ENCODE measurements at places on chromosomes 5 and 9. TPM values are rescaled to one million over a fixed set of nuclear protein-coding genes. Genes with fewer than 3 reads are reported as not detected.
A peak's percentile ranks its signal among the peaks of the same experiment; 100 is the strongest.

- H3K4me3 ChIP-seq: no peak overlapping the region
- no peaks in the 10 kb centered on the region for H3K27me3 ChIP-seq
- H3K4me1 ChIP-seq: no peaks in the 10 kb centered on the region
- no peak overlapping the region for H3K27ac ChIP-seq
Measured at GRCh38 chr5:95655575-95655974, 9.0 kb downstream of the RFESD start.

DNA sequence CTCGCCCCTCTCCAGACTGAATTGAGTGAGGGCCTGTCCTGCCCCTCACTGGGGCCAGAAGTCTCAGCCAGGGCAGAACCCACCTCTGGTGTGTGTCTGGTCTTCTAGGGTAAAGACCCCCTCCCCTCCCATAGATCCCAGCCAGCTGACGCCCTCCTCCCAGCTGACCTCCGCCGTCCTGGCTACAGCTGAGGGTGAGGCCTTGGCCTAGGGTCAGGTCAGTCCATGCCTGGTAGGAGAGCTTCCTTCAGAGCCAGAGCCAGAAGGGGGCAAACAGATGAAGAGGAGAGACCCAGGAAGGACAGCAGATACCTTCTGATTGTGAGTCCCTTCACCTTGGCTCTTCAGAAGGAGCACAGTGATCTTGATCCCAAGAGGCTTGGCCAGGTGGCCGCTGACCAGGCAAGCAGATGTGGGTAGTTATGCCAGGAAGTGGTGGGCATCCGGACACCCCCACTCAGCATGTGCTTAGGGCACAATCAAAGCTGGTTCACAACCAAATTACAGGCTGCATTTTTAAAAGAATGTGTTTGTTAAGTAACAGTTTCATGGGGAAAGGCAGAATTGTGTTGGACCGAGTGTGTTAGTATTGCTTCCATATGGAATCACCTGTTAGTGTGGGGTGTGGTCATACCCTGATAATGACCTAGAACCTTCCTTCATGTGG is 29.9 kb downstream of the JADE2 start:
- peaks cover 41% of the 10 kb centered on the region for H3K36me3 ChIP-seq
- peak overlapping the region; percentile 60 for H3K27ac ChIP-seq
- H3K27me3 ChIP-seq: no peaks in the 10 kb centered on the region
- H3K4me1 ChIP-seq: peaks cover 27% of the 10 kb centered on the region
- no peak overlapping the region for H3K4me3 ChIP-seq

MLANA gene
- not detected for total RNA-seq

GRCh38 chr9:115167175-115167574 is 49.2 kb upstream of the TNC start:
- no peak overlapping the region for H3K4me3 ChIP-seq
- H3K4me1 ChIP-seq: no peaks in the 10 kb centered on the region
- H3K27ac ChIP-seq: no peak overlapping the region
- no peaks in the 10 kb centered on the region for H3K27me3 ChIP-seq
- no peaks in the 10 kb centered on the region for H3K36me3 ChIP-seq
- no peak for DNase-seq

DNA sequence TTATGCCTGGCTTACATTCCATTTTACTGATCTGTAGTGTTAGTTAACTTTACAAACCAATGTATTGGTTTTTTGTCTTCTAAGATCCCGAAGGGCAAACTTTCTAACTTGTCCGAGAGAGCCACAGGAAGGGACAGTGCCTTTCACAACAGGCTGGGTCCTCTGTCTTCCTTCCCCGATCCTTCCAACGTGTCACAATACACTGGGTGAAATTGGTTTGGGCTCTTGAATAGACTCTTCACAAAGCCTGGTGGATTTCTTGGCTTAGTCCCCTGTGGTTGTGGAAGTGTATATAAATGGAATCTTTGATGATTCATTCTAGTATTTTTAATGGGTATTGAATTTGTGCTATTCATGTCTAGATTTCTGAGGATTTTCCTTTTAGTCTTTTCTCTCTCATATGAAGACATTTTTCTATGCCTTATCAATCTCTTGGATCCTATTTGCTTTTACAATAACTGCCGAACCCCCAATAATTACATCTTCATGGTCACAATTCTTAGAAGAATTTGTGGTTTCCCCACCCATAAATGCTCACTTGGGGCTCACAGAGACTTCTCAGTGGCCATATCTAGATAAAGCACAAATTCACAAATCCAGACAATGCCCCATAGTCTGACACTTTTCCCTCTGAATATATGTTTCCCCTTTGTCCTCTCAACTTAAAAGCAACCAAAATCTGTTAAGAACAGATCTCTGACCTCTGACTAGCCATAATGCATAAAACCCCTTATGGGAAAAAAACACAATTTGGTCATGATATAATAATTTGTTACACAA is 107.7 kb downstream of the MTRR start:
- no peak overlapping the region for H3K27ac ChIP-seq
- no peaks in the 10 kb centered on the region for H3K4me1 ChIP-seq
- no peak overlapping the region for H3K4me3 ChIP-seq
- no peak for DNase-seq
- no peaks in the 10 kb centered on the region for H3K36me3 ChIP-seq
- H3K27me3 ChIP-seq: no peaks in the 10 kb centered on the region

CARD6 gene
- total RNA-seq: 24.1 TPM

- H3K4me3 ChIP-seq: no peak overlapping the region
- no peaks in the 10 kb centered on the region for H3K27me3 ChIP-seq
- DNase-seq: no peak
- H3K36me3 ChIP-seq: no peaks in the 10 kb centered on the region
- H3K4me1 ChIP-seq: no peaks in the 10 kb centered on the region
Measured at GRCh38 chr9:25814023-25814422, 135.8 kb upstream of the TUSC1 start.

IL31RA gene
- total RNA-seq: 0.14 TPM

- peaks cover 27% of the 10 kb centered on the region for H3K4me1 ChIP-seq
- no peaks in the 10 kb centered on the region for H3K27me3 ChIP-seq
- no peak overlapping the region for H3K27ac ChIP-seq
- no peak for DNase-seq
- no peak overlapping the region for H3K4me3 ChIP-seq
- H3K36me3 ChIP-seq: no peaks in the 10 kb centered on the region
Measured at GRCh38 chr5:107385708-107386107, 285.0 kb downstream of the EFNA5 start.

DNA sequence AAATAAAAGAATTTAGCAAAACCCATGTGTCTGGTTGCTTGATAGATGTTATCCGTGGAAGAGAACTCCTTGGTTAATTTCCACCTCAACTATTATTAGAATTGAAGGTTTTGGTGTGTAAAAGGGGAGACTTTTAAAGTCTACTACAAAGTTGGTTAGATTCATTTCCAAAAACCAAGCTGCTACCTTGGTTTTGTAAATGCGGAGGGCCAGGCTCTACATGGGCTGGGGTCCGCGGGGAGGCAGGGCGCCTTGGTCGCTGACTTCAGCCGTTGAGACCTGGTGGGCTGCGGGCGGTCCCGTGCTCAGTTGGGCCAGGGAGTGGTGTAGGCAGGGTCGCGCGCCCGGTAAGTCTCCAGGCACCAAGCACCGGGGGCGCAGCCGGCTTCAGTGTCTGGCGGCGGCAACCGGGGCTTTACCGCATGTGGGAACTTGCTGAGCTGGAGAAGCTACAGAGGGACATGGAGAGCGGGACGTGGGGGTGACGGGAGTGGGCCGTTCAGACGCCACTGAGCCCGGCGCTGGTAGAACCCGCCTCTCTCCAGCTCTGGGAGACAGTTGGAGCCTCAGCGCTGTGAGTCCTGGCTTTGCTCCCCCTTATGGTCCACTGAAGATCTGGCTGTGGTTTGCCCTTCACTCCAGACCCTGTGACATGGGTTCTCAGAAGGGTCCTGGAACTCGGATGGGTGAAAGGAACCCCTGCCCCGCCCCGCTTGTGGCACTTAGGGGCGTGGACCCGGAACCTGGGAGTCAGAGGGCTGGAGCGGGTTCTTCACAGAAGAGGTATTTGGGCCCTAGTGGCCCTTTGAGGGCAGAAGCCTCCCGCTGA is 11.8 kb downstream of the NR2F1 start:
- peaks cover 3% of the 10 kb centered on the region for H3K4me1 ChIP-seq
- peaks cover 65% of the 10 kb centered on the region for H3K27me3 ChIP-seq
- no peaks in the 10 kb centered on the region for H3K36me3 ChIP-seq
- peak overlapping the region; percentile 68 for H3K27ac ChIP-seq
- DNase-seq: no peak

DNA sequence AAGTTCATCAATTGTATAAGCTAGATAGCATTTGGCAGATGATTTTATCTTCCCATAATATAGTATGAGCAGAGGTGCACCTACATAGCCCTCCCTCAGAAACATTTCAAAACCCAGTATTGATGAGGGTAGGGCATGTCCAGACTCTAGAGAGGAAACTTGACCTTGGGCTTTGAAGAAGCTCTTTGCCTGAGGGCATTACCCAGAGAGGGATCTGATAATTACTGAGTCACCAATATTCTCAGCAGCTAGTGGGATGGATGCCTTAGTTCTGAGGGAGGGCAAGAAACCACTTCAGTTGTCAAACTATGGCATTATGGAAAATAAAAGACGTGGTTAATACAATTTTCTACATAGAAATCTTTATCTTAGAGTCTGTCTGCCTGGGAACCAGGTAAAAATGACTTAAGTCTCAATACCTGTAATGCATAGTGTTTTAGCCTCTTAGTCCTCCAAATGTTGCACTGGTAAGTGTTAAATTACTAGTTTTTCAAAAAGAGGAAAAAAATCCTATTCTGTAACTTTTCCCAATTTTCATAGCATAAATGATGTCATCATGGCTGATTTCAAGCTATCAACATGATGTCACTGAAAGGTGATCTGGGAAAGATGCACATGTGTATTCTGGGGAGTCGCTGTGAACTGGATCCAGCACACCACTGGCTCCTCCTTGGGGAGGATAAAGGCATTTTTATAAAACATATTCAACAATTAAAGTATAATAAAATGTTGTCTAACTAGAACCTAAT is 809.0 kb downstream of the KCTD16 start:
- no peak overlapping the region for H3K27ac ChIP-seq
- H3K4me1 ChIP-seq: no peaks in the 10 kb centered on the region
- H3K27me3 ChIP-seq: no peaks in the 10 kb centered on the region
- no peaks in the 10 kb centered on the region for H3K36me3 ChIP-seq
- DNase-seq: no peak

DNA sequence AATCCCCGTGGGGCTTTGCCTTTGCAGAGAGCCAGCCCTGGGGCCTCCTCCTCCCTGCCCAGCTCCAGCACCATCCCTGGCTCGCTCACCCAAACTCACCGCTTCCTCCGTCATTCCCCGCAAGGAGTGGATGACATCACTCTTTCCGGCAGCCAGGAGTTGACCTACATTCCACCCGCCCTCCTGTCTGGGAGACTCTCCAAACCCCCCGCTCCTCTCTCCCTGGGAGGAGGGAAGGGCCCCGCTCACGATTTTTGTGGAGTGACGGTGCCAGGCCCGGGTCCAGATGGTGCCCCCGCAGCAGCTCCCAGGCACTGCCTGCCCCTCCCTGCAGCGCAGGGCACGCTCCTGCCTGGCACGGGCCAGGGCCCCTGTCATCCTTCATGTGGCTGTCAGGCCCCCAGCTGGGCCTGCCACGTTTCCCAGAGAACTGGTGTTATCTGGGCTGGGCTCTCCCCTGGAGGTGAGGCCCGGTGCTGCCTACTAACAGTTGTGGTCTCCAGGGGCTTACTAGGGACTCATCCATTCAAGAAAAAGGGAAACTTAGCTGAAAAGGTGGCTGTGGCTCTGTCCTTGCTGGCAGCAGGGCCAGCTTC is 52.3 kb downstream of the NTNG2 start:
- H3K4me1 ChIP-seq: peaks cover 4% of the 10 kb centered on the region
- DNase-seq: peak; percentile 82
- no peak overlapping the region for H3K27ac ChIP-seq
- no peaks in the 10 kb centered on the region for H3K27me3 ChIP-seq
- H3K4me3 ChIP-seq: no peak overlapping the region

GRCh38 chr9:33737811-33738606 is 57.4 kb upstream of the PRSS3 start:
- H3K27ac ChIP-seq: no peak overlapping the region
- H3K4me1 ChIP-seq: no peaks in the 10 kb centered on the region
- H3K36me3 ChIP-seq: no peaks in the 10 kb centered on the region
- H3K4me3 ChIP-seq: no peak overlapping the region

GRCh38 chr9:76366275-76366674 is 28.0 kb downstream of the RFK start:
- H3K27me3 ChIP-seq: no peaks in the 10 kb centered on the region
- H3K4me1 ChIP-seq: no peaks in the 10 kb centered on the region
- H3K36me3 ChIP-seq: no peaks in the 10 kb centered on the region

KIF24 gene
- 0.46 TPM for total RNA-seq

GRCh38 chr5:143606043-143606752 is 202.7 kb upstream of the NR3C1 start:
- H3K36me3 ChIP-seq: no peaks in the 10 kb centered on the region
- no peak for DNase-seq
- peak overlapping the region; percentile 26 for H3K27ac ChIP-seq

ACTBL2 gene
- total RNA-seq: not detected

DNA sequence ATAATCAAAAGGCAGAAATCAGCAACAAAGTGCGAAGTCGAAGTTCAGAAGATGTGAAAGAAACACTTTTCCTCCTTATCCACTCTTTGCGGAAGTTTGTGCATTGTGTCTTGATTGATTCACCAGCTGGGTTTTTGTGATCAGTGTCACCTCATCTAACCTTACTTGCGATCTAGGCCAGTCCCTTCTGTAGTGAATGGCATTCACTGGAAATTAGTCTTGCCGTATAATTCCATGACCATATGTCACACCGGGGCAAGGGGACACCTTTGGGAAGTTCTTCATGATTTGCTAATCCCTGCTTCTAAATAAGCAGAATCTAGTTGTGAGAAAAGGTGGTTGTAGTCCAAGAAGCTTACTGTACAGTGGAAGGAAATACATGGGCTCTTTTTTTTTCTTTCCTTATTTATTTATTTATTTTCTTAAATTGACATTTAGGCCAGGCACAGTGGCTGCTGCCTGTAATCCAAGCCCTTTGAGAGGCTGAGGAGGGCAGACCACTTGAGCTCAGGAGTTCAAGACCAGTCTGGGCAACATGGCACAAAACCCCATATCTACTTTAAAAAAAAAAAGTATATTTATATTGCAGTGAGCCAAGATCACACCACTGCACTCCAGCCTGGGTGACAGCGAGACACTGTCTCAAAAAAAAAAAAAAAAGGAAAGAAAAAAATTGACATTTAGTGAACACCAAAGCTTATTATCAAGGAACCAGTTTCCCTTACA is 7.8 kb downstream of the RAI14 start:
- no peaks in the 10 kb centered on the region for H3K4me1 ChIP-seq
- H3K27me3 ChIP-seq: no peaks in the 10 kb centered on the region
- DNase-seq: no peak
- no peak overlapping the region for H3K27ac ChIP-seq

DNA sequence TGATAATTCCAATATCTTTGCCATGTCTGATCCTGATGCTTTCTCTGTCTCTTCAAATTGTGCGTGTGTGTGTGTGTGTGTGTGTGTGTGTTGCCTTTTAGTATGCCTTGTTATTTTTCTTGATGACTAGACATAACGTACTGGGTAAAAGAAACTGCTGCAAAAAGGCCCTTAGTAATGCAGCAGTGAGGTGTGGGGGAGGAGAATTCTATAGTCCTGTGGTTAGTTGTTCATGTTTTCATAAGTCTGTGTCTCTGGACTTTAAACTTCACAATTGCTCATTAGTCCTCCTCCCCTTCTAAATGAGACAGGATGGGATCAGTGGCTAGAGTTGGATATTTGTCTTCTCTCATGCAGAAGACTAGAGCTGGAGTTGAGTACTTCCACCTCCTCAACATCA is 346.2 kb upstream of the IRX1 start:
- no peaks in the 10 kb centered on the region for H3K27me3 ChIP-seq
- no peak overlapping the region for H3K27ac ChIP-seq
- no peak for DNase-seq
